ENCODE measurements at places on chromosomes 7 and 10.

DNA sequence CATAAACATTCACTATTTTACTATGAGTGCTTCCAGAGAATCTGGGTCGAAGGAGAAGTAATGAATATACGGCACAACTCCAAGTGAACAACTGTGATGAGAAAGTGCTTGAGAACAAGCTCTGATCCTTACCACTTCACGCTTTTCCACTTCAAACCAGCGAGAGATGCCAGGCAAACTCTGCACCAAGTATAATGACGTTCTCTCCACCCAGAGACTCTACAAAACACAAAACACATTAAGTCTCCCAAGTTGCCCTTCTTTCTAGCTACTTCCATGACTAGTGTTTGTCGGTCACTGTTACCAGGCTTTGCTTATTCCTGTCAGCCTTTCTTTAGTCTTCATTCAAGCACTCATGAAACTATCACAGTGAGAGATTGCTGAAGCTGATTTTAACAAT, 193.1 kb upstream of the IMMP2L start:
- no peak for DNase-seq

- no peak for DNase-seq
These were observed 12.1 kb downstream of the BRAT1 start for GRCh38 chr7:2542916-2543871.

DNA sequence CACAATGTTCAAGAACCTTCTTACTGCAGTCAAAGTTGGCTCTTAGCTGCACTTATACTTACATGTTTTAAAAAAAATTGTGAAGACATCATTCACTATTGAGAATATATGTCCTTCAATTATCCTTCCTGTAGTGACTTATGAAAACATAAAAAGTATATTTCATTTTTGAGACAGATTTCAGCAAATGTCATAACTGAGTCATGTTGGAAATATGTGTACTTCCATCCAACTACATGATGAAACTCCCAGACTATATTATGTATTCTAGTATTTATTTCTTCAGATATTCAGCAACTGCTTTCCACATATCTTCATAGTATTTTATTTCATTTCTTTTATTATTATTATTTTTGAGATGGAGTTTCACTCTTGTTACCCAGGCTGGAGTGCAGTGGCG, 160.2 kb downstream of the ARHGAP12 start:
- DNase-seq = no peak

DNA sequence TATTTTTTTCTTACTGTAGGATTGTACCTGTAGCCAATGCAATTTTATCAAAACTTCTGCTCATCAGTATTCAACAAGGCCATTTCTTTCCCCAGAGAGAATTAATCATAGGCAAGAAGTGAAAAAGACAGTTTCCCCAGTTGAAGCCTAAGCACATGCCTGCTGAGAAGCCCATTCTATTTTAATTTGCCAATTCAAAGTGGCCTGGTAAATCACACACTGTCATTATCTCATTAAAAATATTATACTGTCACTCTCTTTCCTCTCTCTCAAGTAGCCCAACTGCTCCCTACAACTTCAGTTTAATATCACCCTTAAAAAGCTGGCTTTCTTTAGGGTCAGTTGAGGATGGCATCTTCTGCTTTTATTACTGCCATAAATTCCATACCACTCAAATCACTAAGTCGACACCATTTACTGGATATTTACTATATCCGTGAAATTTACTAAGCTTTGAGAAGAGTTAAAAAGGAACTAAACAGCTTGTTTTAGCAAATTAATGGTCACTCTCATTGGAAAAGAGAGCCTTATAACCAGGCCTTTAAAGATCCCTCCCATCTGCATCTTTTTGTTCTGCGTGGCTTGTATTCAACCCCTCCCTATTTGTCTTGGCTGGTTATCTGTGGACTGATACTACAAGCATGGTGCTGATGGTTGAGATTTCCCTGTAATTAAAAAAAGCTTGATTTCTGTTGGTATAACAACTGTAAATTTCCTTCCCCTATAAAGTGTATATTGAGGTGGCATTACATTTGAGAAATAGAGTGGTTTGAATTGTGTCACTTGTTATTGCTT, 30.6 kb downstream of the COL28A1 start:
- DNase-seq = no peak

- no peak for DNase-seq
These were observed 792.1 kb downstream of the GRM8 start for GRCh38 chr7:126460664-126461063.

GRCh38 chr10:16952610-16953009, 135.4 kb upstream of the RSU1 start:
- no peak for DNase-seq

DNA sequence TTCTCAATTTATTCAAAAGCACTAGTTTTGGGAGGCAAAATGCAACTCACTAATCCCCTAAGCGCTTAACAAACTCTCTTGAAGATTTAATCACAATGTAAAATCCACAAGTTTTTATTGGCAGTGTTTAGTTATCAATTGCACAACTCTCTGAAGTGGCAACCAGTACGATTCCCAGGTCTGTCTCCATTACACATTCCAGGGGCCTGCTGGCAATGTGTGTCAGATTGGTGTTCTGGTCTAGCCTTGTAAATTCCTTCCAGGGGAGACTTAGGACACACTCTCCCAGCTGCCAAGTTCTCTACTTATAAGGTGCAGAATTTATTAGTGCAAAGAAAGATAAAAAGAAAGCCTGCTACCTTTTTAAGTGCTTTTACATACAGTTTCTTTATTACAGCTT, 164.7 kb upstream of the HPS1 start:
- DNase-seq = no peak
